ENCODE measurements at places on chromosomes 5 and 9.
A peak's percentile ranks its signal among the peaks of the same experiment; 100 is the strongest.

GRCh38 chr5:79699763-79700400, 10.2 kb downstream of the CMYA5 start:
- no peak for DNase-seq

DNA sequence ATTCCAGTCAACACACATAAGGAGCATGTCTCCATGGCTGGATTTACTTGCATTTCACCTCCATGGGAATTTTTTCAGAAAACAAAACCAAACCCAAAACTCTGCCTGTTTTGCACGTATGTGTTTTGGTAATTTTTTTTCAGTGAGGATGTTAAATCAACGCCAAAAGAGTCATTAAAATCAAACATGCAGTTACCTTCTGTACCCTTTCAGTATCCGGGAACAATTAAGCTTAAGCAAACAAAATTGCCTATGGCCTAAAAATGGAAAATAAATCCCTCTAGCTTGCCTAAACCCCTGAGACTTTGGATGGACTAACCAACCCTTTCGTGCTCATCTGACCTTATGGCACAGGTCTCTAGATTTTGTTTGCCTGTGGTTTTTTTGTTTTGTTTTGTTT, 209.2 kb upstream of the KLF4 start:
- DNase-seq, result no peak

DNA sequence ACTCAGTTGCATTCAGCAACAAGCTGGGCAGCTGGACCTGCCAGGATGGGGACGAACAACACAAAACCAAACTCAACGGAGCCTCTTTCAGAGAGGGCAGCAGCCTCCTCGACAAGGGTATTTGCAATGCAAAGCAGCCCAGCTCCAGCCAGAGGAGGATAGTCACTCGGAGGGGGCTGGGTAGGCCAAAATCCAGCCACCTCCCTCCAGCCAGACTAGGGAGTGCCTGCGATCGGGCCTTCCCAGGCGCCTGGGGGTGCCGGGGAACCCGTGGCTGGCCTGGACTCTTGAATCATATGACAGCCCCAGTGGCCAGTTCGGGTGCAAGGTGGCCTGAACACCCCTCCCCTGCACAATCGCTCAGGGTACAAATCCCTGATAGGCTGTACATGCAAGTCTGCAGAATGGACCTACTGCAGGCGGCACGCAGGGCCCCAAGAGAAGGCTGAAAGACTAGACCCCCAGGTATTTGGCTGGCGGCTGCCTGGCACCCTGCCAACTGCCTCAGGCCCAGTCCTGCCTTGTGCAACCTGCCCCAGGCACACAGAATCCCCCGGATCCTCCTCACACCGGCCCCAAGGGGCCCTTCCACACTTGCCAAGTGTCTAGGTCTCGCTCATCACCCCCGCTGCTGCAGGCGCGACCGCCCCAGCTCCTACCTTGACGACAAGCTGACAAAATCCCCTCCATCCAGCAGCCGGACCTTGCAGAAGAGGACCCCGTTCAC, 1.3 kb downstream of the EEIG1 start:
- DNase-seq, result no peak

DNA sequence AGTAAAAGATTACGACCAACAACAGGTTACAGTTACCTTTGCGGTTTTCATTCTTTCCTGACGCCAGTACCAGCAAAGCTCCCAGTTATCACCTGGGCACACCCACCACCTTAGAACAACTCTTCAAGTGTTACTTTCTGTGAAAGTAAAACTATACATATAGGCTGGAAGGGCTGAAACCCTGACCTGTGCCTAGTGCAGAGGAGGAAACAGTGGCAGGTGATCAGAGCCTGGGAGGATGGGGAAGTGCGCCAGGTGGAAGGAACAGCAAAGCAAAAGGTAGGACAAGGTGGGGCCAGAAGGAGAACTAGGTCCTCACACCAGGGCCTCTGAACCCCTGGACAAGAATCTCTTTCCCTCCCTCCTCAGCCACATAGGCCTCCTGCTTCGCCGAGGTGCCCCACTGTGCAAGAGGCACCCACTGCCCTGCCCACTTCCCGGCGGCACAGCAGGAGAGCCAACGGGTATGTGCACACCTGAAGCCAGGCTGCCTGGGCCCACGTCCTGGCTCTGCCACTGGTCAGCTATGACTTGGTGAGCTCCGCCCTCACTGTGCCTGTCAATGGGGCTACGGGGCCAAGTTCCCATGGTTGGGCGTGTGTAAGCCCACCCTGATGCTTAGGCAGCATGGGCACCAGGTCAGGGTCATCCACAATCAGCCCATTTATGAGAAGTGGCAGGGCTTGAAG, 26.9 kb downstream of the BICD2 start:
- no peak for DNase-seq

- DNase-seq, result no peak
Observed at GRCh38 chr9:6086006-6086655, 70.7 kb upstream of the RANBP6 start.

DNA sequence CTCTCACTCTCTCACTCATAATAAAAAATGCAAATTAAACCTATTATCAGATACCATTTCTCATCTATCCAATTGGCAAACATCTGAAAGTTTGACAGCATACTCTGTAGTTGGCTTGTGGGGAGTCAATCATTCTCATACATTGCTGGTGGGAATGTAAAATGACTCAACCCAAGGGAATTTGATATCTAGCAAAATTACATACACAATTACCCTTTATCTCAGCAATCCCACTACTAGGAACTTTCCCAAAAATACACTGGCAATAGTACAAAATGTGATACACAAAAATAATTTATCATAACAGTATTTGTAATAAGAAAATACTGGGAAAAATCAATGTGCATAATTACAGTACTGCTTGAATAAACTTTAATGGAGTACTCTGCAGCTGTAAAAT, 731.3 kb downstream of the DTWD2 start:
- DNase-seq, result no peak

DNA sequence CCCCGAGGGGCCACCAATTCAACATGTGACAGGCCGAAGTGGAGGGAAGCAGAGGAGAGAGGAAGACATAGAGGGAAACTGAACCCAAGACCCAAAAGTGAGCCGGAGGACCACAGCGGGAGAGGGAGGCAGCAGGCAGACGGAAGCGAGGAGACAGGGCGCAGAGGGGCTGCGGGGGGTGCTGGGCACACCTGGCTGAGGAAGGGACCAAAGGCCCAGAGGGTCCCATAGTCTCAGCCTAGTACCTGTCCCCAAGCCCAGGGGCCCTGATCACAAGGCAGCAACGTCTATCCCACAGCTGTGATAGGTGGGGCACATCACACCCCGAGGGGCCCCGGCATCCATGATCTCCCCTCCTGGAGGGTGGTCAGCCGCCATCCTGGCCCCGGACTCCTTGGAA, 7.1 kb upstream of the RALGDS start:
- DNase-seq, result no peak

- no peak for DNase-seq
Observed at GRCh38 chr5:17077440-17078233, 139.8 kb upstream of the BASP1 start.

DNA sequence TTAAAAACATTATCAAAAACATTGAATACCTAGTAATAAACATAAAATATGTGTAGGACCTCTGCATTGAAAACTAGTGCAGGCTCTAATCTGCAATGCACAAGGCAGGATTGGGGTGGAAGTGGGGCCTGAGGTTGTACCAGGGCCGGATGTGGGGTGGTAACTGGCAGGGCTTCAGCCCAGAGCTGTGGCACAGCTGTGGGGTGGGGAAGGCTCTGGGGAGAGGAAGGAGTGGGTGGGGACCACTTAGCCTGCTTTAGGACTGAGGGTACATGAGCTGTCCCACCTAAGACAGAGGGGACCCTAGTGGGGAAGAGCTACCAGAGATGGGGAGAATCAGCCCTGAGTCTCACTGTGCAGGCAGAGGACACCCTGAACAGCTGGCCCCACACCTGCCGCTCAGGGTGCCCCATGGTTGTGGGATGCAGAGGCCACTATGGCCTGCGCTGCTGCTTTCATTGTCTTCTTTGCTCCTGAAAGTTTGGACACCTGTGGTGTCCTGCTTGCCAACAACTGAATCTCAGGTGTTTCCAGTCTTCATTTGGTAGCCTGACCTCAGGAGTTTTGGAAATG, 311.4 kb downstream of the TLE4 start:
- DNase-seq, result peak; percentile 11

- no peak for DNase-seq
Observed at GRCh38 chr5:78275998-78276543, 18.4 kb downstream of the AP3B1 start.

GRCh38 chr5:4313138-4313537, 717.5 kb downstream of the IRX1 start:
- DNase-seq, result no peak

DNA sequence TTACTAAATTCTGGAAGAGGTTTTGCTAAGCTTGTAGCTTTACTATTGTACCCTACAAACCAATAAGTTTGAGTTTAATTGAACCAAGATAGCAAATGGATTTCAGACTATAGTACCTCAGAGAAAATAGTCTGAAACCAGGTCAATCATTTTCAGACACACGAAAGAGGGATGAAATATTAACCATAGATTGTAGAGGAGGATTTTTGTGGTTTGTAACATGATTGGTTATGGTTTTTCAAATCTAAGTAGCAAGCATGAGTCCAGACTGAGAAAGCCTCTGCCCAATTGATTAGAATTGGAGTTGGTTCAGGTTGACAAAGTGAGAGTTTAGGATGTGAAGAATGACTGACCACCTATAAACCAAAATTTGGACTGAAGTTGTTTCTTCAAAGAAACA, 562.7 kb upstream of the DMAC1 start:
- no peak for DNase-seq

GRCh38 chr5:1008451-1009358, at the start of gene NKD2:
TSS of gene NKD2 (plus strand) at chr5:1008802. CDS start at chr5:1009058, 256 bp downstream.
- DNase-seq, result peak; percentile 48

- DNase-seq, result no peak
Observed at GRCh38 chr5:90109285-90109684, 300.3 kb downstream of the CETN3 start.

- no peak for DNase-seq
Observed at GRCh38 chr9:2041736-2042135, 26.6 kb downstream of the SMARCA2 start.

GRCh38 chr9:74697535-74697934, 190.2 kb downstream of the TRPM6 start:
- DNase-seq, result no peak

- no peak for DNase-seq
Observed at GRCh38 chr9:26723486-26723885, 169.1 kb downstream of the CAAP1 start.

DNA sequence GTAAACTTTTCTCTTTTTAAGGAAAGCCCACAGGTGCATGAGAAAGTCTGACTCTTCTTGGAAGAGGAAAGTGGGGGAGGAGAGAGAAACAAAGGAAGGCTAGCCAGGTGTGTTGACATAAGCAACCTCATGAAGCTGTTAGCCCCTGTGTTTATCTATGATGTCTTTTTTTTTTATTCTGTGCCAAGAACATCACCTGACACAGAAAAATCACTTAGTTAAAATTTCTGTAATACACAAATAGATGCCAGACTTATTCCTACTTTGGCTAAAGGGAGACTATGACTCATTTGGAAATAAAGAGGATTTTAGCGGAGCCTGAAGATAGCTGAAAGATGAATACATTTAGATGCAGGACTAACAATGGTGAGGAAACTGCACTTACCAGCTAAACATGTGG, 58.3 kb downstream of the BAAT start:
- DNase-seq, result no peak

DNA sequence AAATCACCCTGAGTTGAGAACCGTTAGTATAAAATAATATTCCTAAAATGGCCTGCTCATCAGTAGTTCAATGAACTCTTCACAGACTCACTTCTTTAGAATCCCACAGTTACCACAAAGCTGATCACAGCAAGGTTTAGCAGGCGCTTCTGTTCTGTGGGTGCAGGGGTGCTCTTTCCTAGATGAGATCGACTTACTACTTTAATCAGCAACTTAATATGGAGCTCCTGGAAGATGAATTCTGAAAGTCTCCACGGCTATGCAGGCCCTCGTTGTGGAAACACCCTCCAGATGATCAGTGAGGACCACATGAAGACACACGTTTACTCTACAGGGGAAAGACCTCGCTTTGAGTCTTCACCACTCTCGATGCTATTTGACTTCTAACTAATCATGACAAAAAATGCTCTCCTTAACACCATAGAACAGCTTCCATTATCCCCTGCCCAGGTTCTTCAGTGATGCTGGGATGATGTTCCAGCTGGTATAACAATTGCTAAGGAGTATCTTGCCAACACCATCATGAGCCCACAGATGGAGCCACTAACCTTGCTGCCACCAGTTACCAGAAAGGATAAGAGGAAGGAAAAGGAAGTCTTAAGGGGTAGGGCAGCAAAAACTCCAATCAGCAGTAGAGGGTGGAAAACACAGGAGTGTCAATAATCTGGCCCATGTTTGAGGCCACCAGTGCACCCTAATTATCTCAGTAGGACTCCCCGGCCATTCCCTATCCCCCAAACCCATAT, 17.9 kb upstream of the GPX8 start:
- no peak for DNase-seq

- DNase-seq, result no peak
Observed at GRCh38 chr9:124419832-124420489, 4.7 kb upstream of the PSMB7 start.

GRCh38 chr9:134475011-134475790, 148.9 kb downstream of the RXRA start:
- no peak for DNase-seq

- DNase-seq, result no peak
Observed at GRCh38 chr5:8660133-8660893, 791.4 kb downstream of the MTRR start.

DNA sequence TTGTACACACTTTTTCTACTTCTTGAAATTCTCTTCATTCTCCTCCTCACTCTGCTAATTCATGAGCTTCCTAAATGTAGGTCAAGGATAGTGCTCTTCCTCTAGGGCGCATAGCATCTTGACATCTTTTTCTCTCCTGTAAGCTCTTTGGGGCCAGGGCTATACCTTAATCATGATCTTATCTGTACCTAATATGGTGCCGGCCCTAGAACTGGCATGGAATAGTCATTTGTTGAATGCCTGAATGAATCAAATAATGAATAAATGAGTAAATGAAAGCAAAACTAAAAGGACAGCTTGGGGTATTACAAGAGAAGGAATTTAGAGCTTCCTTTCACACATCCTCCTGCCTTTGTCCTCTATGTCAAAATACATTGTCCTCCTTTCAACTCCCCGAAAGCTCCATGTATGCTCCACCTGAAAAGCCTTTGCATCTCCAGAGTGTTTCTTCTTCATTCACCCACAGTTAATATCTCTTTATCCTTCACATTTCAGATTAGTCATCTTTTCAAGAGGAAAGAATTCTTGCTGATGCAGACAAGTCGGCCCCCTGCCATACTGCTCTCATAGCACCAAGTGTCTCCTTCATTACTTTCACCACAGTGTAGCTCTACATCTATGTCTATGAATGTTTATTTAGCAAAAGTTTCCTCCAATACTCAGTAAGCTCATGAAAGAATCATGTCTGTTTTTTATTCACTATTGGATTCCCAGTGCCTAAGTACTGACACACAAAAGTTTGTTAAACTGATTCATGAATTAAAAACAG, 16.4 kb upstream of the PPP2R2B start:
- DNase-seq, result no peak

DNA sequence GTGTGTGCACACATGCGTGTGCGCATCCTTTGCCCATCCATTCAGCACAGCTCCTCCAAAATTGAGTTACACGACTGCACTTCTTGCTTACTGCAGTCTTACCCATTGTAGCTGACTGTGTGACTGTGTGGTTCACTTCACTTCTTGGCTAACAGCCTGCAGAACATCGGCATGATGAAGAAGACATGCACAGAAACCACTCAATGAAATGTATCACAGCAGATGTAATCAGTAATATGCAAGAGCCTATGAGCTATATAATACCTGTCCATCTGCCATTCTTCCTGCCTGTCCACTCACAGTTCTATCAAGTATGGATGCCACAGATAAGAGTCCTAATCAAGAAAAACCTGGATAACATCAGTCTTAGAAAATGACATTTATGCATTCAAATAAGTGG, 83.9 kb downstream of the TRPM3 start:
- no peak for DNase-seq

Data from stimulated activated CD4-positive, alpha-beta T cell treated with anti-CD3 and anti-CD28 coated beads, Interleukin-15, amount 100 ng/mL, for 1 hour (primary cell).